ENCODE measurements at places on chromosomes 4 and X.

DNA sequence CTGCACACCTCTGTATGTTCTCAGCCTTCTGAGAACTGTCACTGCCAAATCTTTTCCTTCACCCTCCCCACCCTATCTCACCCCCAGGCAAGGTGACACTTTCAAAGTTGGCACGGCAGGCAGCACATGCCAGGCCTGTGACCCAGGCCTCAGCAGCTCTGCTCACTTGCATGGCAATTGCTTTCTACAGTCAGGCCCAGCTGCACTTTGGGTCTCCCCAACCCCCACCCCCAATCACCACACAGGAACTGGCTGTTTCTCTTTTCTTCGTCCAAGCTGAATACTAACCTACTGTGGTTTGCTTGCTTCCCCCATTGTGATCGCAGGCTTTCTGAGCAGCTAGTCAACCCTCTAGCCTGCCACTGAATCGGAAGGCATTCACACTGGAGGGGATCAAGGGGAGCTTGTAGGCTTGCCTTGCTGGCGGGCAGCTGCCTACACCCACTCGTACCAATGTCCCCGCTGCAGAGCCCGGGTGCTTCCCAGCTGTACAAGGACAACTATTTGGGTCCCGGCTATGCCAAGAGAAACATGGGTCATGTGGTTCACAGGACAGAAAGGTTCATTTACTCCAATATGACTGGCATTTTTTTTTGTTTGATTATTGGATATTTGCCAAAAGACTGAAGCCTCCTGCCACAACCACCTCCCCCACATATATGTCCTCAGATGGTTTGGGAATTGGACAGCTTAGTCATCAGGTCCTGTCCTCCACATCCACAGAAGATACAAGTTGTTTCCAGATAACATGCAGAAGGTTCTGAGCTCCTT, 28.1 kb downstream of the SLC25A43 start:
- DNase-seq, result peak; percentile 14

GRCh38 chrX:48937054-48937907, 18.5 kb upstream of the PIM2 start:
- no peak for DNase-seq

- DNase-seq, result no peak
These were observed 19.7 kb downstream of the SHROOM2 start for GRCh38 chrX:9805956-9806355.

- peak; percentile 58 for DNase-seq
These were observed 62.6 kb upstream of the ALB start for GRCh38 chr4:73341454-73341853.

GRCh38 chr4:163681208-163681821, 186.8 kb downstream of the TMA16 start:
- no peak for DNase-seq

DNA sequence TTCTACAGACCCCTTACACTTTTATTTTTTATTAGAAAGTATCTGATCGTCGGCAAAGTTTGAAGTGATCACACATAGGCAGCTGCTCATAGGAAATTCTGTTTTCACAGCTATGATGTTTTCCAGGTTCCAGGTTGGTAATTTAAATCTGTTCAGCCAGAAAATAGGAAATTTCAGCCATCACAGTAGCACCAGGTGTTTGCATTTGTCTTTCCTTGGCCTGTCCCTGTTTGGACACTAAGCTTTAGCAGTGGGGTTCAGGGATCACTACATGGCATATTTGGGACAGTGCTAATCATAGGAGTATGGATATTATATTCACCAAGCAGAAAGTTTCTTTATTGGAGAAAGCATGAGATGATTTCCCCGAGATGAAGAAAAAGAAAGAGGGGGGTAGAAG, 92.9 kb downstream of the ANK2 start:
- DNase-seq, result no peak

DNA sequence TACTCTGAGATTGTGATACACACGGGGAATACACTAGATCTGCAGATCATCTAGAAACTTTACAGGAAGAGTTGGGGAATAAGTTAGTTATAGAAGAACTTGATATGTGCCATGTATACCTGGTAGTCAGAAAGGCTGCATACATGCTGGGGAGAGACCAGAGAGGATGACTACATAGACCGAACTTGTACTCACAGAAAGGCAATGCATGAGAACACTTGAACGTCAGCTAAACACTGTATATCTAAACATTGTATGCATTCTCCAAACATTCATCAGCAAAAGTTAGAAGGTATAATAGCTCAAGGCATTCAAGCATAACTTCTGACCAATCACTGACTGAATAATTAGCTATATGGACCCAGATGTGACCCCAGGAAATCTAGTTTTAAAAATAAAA, 78.0 kb upstream of the PDHA2 start:
- no peak for DNase-seq

DNA sequence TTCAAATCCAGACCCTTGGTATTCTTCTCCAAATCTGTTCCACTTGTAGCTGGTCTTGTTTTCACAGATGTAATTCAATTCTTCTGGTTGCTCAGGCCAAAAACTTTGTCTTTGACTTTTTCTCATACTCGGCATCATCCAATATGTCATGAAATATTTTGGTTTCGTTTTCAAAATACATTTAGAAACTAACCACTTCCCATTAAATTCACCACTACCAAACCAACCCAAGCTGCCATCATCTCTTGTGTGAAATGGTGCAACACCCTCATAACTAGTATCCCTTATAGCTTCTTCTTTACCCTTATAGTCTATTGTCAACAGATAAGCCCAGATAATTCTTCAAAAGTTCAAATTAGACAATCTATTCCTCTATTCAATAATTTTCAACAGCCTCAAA, 192.1 kb downstream of the PRR32 start:
- no peak for DNase-seq

DNA sequence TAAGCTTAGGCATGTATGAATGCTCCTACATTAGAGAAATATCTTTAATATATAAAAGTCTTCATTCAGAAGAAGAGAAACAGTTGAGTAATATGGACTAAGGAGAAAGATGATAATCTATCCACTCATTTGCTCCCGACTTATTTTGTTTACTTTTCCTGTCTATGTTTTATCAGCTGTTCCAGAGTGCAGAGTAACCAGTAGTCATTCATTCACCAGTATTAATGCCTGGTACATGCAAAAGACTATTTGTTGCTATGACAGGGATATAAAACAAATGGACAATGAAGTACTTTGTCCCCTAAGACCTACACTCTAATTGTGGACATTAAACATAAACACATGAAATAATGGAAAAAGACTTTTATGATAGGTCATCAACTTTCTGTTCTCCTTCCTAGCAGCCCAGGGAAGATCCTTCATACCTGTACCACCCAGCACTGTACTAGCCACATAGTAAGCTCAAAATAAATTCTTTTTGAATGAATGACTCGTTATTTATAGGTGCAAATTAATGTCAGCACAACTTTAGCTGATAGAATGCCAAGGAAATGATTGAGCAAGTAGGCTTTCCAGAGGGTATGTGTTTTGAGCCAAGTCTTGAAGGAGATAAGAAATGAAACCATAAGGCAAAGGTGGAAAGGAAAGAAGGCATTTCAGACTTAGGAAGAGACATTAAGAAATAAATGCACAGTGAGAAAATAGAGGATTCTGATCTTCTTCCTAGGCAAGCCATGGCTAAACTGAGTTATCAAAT, 45.0 kb upstream of the IL13RA1 start:
- no peak for DNase-seq

GRCh38 chrX:13652287-13652793, 601 bp upstream of the TCEANC start:
- DNase-seq, result peak; percentile 70

DNA sequence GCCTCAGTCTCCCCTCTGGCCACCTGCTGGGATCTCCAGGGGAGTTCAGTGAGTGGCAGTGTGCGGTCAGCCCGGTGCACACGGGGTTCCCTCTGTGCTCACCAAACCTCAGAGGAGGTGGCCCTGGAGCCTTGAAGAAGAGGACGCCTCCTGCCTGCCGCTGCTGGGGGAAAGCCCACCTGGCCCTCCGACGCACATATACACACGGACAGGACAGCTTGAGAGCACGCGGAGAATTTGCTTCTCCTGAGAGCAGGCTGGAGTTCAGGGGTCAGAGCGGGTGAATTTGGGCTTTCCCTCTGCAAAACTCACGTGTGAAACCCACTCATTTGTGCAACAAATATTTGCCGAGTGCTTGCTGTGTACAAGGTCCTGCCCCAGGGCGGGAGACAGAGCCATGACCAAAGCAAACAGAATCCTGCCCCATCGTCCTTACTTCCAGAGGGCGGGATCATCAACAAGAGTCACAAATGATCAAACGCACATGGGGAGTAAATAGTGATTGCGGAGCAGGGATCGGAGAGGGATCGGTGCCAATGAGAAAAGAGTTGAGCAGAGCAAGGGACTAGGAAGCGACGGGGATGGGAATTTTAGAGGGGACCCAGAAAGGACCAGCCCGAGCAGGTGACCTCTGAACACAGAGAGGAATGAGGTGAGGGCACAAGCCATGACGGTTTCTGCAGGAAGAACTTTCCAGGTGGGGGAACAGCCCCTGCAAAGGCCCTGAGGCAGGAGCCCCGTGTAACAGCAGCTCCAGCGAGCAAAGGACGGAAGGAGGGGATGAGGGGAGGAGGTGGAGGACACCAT, 17.6 kb downstream of the BLOC1S4 start:
- DNase-seq, result no peak

GRCh38 chrX:56728321-56728720, 722 bp upstream of the NBDY start:
- DNase-seq, result no peak

DNA sequence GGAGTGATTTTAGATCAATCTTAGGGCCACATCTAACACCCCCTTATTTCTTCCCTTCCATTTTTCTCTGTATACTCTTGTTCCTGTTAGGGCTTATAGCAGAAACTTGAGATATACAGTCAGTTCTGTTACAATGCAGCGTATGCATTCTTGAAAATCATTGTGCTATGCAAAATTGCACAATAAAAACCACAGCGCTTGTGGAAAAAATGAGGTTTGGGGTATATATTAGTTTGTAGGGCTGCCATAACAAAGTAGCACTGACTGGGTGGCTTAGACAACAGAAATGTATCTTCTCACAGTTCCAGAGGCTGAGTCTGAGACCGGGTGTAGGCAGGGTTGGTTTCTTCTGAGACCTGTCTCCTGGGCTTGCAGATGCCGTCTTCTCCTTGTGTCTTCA, 59.0 kb downstream of the WWC2 start:
- DNase-seq, result no peak

- peak; percentile 68 for DNase-seq
These were observed 86.1 kb downstream of the CPE start for GRCh38 chr4:165464813-165465381.

DNA sequence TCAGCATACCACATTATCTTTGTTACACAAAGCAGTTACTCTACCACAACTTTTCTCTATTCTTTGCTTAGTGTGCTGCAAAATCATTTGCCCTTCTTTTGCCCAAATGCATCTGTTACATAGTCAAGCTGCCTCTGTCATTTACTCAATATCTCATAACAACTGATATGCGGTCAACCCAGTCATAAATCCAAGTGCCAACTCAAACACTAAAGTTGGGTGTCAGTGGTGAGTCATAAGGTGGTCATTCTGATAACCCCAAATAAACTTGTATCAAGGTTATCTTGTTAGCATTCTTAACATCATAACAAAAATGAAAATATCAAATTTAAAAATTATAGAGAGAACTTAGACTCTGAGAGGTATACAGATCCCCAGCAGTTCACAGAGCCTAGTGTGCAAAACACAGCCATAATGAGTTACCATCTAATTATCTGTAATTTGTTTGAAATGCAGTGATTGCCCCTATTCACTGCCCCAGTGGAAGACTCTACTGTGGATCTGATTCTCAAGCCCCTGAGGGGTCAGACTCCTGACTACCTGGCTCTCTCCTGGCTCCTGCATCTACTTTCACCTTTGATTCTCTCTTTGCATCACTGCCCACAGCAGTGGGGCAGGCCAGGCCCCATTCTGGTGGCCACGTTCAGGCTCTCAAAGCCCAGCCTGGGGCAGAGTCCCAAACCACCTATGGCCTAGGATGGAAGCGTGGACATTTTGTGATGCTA, 29.2 kb downstream of the TBC1D9 start:
- no peak for DNase-seq

GRCh38 chr4:129094347-129094746, 1.0 kb upstream of the SCLT1 start:
- DNase-seq, result no peak

GRCh38 chr4:7978489-7978888, 38.8 kb upstream of the AFAP1 start:
- DNase-seq, result no peak

- no peak for DNase-seq
These were observed 413.2 kb downstream of the FAT4 start for GRCh38 chr4:125727931-125728330.

DNA sequence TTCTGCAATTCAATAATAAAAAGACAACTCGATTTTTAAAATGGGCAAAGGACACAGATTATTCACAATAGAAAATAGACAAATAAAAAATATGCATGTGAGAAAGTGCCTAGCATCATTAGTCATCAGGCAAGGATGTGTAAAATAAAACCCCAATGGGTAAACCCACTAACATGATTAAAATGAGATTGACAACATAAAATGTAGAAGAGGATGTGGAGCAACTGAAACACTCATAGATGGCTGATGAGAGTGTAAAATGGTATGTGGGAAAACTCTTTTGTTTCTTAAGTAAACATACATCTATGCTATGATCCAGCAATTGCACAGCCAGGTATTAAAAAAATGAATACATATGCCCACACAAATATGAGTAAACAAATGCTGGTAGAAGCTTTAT, 177.6 kb downstream of the IQCM start:
- peak; percentile 7 for DNase-seq

GRCh38 chr4:7828011-7828720, 111.5 kb downstream of the AFAP1 start:
- DNase-seq, result peak; percentile 91

- no peak for DNase-seq
These were observed 35.8 kb downstream of the RHOH start for GRCh38 chr4:40232610-40233009.

GRCh38 chr4:168618577-168619265, 121.9 kb downstream of the PALLD start:
- no peak for DNase-seq

DNA sequence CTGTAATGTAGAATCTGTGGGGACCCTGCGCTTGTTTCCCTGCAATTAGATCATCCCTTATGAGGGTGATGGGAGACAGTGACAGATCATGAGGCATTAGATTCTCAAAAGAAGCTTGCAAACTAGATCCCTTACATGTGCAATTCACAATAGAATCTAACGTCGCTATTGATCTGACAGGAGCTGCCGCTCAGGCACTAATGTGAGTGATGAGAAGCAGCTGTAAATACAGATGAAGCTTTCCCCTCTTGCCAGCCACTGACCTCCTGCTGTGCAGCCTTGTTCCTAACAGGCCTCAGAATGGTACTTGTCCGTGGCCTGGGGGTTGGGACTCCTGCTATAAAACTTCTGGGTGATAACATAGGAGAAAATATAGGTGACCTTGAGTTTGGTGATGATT, 1076.8 kb downstream of the PDHA2 start:
- DNase-seq, result no peak

DNA sequence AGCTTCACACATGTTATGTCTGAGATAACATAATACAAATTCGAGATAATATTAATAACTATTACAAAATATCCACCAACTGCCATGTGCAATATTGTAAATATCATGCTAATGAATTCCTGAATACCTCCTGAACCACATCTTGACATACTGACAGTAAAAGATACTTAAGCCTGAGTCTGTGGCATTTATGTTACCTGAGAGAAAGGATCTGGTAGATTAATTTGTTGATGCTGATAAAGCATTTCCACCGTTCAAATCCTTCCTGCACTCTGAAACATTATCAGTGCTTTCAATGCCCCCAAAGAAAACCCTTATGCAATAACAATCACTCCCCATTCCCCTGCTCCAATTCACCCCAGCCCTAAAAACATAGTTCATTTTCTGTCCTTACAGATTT, 38.8 kb upstream of the ADGRA3 start:
- no peak for DNase-seq

- peak; percentile 11 for DNase-seq
These were observed 79.1 kb downstream of the MID1IP1 start for GRCh38 chrX:38880296-38880854.
